ENCODE measurements at places on chromosomes 3 and 15.
A peak's percentile ranks its signal among the peaks of the same experiment; 100 is the strongest.

DNA sequence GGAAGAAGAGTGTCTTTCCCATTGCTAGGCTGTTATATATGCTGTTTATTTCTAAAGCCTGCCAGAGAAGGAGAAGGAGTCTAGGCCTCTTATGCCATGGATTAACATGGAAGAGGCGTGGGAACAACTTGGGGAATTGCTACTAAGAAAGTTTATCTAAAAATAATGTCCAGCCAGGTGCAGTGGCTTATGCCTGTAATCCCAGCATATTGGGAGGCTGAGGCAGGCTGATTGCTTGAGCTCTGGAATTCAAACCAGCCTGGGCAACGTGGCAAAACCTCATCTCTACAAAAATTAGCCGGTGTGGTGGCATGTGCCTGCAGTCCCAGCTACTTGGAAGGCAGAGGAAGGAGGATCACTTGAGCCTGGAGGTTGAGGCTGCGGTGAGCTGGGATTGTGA is 51.7 kb upstream of the ARPP19 start:
- no peak for DNase-seq

DNA sequence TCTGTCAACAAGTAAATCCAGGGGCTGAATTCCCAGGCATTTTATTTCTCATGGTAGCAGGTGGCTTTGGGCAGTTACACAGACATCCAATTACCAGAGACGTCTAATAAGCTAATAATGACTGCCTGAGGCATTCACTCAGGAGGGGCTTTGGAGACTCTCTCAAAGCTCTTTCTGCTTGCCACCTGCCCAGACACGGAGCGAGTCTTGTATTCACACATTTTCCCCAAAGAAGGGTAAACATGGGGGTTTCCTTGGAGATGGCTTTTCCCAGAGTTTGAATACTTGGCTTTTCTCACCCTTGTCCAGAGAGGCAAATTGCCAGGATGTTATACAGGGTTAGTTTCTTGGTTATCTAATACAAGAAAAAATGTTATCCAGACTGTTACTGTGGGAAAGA is 132.6 kb downstream of the DIPK2A start:
- no peak for DNase-seq

- DNase-seq: peak; percentile 88
Observed at GRCh38 chr3:185724761-185725160, 100.1 kb downstream of the IGF2BP2 start.

DNA sequence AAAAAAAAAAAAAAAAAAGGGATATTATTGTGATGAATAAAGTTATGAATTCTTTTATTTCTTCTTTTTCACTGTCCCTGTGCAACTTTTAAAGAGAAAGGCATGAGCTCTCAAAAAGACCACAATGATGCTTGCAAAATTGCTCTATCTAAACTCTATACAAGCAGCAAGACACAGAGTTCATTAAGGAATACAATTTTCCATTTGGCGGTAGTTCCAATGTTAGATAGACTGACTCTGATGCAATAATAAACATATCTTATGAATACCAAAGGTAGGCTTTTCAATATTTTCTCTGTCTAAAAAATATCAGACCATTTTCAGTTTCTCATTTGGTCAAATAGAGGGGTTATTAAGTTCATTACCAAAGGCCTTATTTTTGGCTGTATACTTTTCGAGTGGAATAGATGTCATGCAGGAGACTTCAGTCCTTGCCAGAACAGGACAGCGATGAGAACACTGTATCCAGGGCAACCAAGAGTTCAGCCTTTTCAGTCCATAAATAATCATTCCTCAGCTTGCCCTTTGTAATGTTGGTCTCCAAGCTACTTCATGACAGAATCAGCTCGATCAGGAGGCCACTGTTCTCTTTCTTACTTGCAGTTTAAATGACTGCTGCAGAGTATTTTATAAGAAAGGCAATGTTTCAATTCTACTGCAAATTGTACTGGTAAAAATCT is 162.9 kb upstream of the FAM3D start:
- no peak for DNase-seq

DNA sequence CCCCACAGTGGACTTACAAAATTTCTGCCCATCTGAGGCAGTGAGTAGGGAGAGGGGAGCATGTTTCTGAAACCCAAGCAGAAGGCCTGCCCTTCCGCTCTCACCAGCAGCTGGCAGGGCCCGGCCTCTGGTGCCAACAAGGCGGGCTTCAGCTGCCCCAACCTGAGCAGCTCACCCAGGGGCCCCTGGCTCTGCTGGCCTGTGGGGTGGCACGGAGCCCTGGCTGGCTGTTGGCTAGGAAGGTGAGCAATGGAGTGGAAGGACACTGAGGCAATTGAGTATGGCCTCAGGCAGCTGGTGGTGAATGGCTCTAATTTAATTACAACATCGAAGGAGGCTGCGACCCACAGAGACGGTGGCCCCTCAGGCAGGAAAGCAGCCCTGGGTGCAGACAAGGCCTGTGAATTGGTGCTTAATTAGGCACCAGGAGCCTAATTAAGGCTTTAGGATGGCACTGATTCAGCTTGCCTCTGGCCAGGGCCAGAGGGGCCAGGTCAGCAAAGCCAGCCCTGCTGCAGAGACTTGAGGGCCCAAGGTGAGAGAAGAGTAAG is 60.9 kb downstream of the ST8SIA2 start:
- DNase-seq: no peak

DNA sequence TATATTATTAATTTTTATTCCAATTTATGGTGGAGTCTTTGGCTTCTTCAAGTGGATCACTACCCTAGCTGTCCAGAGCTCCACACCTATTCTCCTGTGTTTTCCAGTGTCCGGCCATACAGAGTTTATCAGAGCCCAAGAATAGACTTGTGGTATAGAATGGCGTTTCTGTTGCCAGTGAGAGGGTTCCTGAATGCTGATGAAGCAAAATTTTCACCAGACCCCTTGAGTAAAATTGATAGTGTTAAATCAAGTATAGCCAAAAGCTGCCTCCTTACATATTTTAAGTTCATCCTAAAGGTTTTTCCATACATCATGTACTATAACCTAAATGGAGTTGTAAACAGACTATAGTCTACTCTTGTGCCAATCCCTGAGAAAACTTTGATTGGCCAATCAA is 171.5 kb upstream of the CHL1 start:
- DNase-seq: no peak

- peak; percentile 57 for DNase-seq
Observed at GRCh38 chr3:191774485-191774884, 313.5 kb downstream of the PYDC2 start.

DNA sequence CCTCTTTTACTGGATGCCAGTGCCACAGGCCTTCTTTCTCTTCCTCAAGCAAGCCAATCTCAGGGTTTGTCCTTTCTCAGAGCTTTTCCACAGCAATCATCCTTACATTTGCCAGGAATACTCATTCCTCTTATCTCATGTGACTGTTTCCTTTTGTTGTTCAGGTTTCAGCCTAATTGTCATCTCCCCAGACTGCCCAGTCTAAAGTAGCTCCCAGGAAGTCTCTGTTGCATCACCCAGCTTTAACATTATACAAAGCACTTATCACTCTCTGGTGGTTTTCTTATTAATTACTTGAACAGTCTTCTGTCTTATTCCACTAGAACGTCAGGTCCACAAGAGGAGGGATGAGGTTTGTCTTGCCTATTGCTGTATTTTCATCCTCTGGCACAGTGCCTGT is 65.8 kb downstream of the CADPS start:
- no peak for DNase-seq

DNA sequence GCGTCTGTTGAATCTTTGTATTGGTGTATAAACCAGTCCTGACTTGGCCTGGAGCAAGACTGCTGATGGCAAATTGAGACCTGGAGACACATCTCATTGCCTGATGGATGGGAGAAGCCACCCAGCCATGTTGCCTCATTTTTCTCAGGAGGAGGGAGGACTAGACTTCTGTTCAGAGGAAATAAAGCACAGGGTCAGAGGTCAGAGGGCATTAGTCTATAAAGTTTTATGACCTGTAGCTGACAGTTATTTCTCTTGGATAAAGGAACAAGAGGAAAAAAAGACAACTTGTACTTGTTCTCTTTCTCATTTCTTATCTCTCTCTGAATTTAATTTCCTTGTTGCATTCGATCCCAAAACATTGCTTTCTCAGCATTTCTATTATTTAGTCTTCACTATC is 775.9 kb downstream of the SQOR start:
- DNase-seq: no peak

GRCh38 chr3:52001443-52001974 is 5.8 kb upstream of the RPL29 start:
- DNase-seq: peak; percentile 69
